AG04449 (cell line): ENCODE measurements at places on chromosomes 1 and 21.
A peak's percentile ranks its signal among the peaks of the same experiment; 100 is the strongest.

GRCh38 chr21:26191609-26192008 is 21.0 kb upstream of the APP start:
- no peak for DNase-seq

GRCh38 chr1:43902058-43902831 is 31.4 kb upstream of the ARTN start:
- DNase-seq: no peak

DNA sequence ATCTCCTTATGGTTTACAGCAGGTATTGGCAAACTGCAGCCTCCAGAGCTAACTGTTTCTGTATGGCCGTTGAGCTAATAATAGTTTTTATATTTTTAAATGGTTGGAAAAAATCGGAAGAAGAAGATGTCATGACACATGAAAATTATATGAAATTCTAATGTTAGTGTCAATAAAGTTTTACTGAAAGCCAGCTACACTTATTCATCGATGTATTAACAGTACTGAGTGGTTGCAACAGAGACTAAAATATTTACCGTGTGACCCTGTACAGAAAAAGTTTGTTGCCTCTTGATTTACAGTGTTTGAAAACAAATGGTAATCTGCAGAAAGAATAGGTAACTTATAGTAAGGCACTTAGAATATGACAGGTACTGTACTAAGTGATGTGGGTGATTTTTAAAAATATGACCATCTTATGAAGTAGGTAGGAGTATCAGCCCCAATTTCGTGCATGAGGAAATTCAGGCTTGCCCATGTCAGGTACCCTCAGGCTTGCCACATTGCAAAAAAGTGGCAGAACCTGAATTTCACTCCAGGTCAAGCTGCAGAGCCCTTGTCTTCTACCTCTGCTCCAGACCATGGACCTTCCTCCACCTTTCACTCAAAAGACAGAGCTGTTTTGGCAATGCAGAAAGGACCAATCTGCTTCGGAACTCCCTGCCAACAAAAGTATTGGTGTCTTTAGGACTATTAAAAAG is 311.9 kb upstream of the RUNX1 start:
- DNase-seq: no peak

GRCh38 chr1:56477164-56478111 is 101.9 kb downstream of the PLPP3 start:
- no peak for DNase-seq

DNA sequence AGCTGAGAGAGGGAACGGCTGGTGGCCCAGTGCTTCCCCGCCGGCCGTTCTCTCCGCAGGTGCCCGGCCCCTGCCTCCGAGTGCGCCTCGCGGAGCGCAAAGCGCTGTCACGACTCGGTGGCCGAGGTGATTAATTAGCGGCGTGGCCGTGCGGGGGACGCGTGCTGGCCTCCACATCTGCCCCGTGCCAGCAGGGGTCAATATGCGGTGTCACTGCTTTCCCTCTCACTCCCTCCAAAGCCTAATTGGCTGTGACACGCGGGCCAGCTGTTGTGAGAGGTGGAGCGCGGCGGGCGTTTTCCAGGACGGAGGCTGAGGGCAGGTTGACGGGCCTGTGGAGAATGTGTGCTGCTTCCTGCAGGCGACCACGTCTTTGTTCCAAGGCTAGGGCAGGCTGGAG is 239.0 kb downstream of the LMX1A start:
- DNase-seq: no peak

DNA sequence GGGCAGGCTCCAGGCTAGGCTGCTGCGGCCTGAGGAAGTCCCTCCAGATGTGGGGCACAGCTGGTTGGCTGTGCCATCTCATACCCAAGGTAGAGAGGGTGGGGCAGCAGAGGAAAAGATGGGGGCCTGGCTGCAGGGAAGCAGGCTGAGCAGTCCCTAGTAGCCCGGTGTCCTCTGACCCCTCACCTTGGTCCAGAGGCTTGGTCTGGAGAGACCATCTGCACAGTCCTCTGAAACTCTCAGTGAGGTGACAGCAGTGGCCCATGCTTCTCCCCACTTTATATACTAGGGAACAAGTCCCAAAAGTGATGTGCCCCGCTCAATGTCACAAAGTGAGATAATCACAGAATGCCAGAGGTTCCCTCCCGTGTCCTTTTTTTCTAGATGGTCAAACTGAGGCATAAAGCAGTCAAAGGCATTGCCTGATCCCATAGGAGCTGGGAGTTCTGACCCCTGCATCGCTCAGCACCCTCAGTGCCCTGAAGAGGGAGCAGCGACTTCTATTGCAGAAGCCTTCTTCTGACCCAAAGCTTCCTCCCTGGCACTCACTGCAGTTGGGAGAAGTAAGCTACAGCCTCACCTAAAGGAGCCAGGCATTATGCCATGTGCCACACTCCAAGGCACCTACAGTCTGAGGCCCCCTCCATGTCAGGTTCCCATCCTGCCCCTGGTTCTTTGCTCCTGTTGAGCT is 45.5 kb downstream of the TRABD2B start:
- no peak for DNase-seq

DNA sequence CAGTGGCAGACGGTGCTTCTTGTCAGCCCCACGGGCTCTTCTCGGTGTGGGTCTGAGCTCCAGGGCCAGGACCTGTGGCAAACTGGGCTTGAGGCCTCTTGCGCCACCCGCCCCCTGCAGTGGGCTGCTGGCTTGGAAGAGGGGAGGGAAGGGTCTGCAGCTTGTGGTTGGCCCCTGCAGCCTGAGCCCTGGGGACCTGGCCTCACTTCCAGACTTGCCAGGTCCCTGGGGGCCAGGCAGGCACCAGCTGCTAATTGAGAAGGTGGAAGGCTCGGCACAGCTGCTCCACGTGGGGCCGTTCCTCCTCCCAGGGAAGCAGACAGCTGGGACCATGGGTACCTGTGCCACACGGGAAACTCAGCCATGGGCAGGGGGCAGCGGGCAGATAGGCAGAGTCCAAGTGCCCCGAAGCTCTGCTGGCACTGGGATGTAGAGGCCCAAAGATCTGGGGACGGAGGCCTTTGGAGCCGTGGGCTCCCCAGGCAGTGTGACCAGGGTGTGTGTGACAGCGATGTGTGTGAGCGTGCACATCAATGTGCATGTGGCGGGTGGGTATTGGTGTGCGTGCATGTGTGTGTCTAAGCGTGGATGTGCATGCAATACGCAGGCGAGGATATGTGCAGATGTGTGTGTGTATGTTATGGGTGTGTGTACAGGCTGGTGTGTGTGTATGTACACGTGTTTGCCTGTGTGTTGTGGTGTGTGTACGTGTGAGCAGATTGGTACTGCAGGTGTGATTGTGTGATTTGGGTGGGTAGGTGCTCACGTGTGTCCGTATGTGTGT is 39.3 kb downstream of the TP73 start:
- DNase-seq: no peak

GRCh38 chr1:113993072-113993471 is 13.8 kb downstream of the OLFML3 start:
- DNase-seq: no peak

GRCh38 chr1:227885135-227885647 is 62.5 kb downstream of the WNT9A start:
- DNase-seq: no peak

GRCh38 chr21:34189506-34189905 is 116.1 kb downstream of the MRPS6 start:
- no peak for DNase-seq

DNA sequence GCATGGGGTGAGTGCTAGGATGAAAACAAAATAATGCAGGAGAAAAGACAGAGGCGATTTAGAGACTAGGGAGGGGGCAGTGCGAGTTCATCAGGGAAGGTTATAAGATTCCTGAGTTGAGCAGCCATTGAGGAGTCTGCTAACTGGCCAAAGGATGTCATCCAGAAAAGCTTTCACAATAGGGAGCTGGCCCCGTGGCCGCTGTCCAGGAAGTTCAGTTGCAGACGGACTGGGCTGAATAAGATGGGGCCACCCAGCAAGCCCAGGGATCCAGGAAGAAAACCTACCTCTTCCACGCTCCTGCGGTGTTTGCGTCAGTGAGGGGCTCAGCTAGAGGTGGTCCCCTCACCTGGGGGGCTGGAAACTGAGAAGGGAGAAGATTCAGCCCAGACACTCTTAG is 4.0 kb upstream of the PKP1 start:
- DNase-seq: no peak

DNA sequence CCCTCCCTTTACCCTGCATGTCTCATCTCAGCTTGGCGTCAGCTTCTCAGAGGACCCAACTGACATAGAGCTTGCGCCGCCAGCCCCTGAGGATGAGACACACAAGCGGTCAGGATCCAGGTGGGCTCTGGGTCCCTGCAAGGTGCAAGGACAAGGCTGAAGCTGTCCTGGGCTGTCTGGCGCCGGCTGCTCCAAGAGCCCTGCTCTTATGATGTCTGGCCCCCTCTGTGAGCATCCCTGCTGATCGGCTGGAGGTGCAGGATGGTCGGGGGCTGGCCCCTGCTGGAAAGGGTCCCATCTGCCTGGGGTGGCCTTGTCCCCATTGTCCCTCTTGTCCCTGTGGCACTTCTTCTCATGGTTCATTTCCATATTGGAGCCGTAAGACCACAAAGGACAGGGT is 479.0 kb downstream of the NPHP4 start:
- DNase-seq: no peak

GRCh38 chr1:2289607-2290006 is 61.5 kb downstream of the SKI start:
- no peak for DNase-seq

- no peak for DNase-seq
These were observed 4.6 kb downstream of the TMEM63A start for GRCh38 chr1:225877580-225877979.

DNA sequence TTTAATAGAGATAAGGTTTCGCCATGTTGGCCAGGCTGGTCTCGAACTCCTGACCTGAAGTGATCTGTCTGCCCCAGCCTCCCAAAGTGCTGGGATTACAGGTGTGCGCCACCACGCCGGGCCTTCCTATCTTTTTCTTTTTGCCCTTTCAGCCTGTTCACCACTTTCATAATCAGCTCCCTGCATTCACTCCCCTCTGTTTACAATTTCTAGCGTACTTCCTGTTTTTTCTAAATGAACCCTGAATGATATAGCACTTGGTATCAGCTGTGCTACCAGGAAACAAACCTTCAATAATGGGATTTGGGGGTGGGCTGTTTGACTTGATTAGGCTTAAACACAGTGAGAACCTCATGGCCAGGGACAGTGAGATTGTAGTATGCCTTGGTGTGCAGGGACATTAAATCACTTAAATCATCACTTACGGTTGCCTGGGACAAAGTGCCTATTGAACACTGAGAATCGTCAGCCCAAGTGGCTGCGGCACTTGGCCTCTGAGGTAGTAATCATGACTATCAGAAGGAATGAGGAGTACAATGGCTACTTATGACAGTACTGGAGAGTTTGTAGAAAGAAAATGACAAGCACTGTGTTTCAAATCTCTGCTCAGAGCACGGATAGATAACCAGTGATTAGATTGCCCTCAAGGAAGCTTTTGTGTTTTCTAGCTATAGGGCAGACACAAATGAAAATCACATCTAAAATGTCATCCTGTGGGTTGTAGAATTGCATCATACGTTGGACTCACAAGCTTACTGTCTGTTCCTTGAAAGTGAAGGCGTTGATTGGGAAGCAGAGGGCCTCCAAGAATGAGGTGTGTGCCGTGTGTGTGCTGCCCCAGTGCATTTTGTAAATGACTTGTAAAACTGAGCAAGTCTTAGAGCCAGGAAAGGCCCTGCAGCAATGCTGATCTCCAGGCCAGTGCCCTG is 661.8 kb downstream of the MATN1 start:
- DNase-seq: no peak

- DNase-seq: no peak
These were observed 22.2 kb upstream of the ARHGEF16 start for GRCh38 chr1:3432306-3432705.

DNA sequence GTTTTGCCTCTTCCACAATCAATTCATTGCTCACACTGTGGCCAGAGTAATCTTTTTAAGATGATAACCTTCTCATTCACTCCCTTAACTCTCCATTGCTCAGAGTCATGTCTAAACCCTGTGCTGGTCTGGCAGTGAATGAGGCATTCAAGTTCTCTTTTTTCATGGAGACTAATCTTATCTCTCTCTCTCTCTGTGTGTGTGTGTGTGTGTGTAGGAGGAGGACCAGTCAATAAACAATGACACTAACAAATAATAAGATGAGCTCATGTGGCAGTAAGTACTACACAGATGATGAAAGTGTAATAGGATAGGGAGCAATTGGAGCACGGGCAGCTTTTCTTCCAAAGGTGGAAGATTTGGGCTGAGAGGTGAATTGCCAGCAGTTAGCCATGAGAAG is 122.0 kb upstream of the B3GALT2 start:
- no peak for DNase-seq

- peak; percentile 4 for DNase-seq
These were observed 9.2 kb downstream of the FCRL3 start for GRCh38 chr1:157691285-157691920.

- DNase-seq: no peak
These were observed 10.6 kb downstream of the PARP1 start for GRCh38 chr1:226397011-226397926.

DNA sequence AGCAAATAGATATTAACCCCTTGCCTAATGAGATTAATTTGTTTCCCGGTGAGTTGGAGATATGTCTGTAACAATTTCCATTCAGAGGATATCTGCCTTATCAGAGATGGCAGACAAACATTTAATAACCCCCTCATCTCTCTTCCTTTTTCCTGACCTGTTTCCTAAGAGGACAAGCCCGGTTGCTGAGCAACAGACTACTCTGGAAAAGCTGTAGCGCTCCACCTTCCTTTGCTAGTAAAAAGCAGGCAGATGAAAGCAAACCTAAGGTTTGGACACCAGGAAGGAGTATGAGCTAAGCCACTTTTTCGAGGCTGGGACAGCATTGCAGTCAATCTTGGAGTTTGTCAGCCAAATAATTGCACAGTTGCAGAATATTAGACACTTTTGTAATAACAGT is 82.4 kb downstream of the RGS21 start:
- DNase-seq: no peak

DNA sequence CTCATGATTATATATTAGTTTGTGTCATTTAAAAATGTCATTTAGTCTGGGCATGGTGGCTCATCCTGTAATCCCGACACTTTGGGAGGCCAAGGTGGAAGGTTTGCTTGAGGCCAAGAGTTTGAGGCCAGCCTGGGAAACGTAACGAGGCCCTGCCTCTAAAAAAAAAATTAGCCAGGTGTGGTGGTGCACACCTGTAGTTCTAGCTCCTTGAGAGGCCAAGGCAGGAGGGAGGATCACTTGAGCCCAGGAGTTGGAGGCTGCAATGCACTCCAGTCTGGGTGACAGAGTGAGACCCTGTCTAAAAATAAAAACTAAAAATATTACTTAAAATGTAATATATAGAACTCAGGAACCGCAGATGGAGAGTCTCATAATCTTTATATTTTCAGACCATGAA is 34.6 kb downstream of the RUNX3 start:
- no peak for DNase-seq

- DNase-seq: no peak
These were observed 38.5 kb downstream of the IGFN1 start for GRCh38 chr1:201229095-201229494.
